ENCODE measurements at places on chromosomes 3 and 15.

GRCh38 chr15:45362419-45362818, 15.9 kb downstream of the GATM start:
- DNase-seq = no peak

DNA sequence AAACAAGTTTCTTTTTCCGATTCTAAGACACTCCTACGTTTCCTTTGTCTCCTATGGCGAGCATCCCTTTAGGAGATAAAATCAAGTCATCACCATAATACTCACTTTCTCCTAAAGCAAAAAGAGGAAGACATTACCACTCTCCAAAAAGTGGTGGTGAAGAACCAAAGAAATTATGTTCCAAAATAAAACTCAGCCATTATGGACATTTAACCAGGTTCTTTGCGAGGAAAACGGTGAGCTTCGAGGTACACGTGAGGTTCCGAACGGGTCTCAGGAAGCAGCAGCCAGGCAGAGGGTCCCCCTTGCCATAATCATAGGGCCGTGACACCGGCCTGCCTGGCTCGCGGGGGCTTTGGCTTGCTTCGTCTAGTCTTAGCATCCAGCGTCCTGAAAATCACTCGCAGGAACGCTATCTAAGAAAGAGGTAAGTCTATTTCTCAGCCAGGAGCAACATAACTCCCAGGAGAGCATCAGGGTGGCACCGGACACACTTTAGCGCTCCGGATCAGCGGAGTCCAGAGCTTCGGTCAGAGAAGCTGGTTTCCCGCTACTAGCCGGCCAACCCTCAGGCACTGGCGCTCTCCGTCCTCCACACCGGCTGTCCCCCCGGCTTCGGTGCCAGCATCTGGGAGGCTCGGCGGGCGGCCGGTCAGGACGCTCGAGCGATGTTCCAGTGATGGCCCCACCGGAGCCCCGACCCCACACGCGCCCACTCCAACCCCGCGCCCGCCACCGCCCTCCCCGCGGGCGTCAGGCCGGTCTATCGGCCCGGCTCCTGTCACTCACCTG, 581 bp downstream of the IP6K1 start:
- peak; percentile 64 for DNase-seq

- DNase-seq = no peak
Measured at GRCh38 chr3:2889736-2890135, 220.4 kb downstream of the IL5RA start.

- DNase-seq = no peak
Measured at GRCh38 chr15:67587331-67587730, 44.8 kb downstream of the MAP2K5 start.

- peak; percentile 85 for DNase-seq
Measured at GRCh38 chr3:11290743-11291680, 18.8 kb downstream of the ATG7 start.

DNA sequence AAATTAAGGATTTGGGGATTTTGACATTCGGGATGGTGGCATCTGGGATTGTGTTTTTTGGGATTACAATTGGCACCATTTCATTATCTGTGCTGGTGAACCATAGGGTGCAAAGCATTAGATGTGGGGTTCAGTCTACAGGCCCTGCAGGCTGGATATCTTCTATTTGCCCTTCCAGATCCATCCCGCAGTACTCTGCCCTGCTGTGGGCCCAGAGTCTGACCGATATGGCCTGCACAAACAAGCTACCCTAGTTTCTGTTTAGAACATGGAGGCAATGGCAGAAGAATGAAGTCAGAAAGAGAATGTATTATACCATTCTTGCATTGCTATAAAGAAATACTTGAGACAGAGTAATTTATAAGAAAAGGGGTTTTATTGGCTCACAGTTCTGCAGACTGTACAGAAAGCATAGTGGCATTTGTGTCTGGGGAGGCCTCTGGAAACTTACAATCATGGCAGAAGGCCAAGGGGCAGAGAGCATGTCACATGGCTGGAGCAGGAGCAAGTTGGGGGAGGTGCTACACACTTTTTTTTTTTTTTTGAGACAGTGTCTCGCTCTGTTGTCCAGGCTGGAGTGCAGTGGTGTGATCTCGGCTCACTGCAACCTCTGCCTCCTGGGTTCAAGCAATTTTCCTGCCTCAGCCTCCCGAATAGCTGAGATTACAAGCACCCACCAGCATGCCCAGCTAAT, 93.7 kb downstream of the NCEH1 start:
- DNase-seq = no peak

GRCh38 chr3:46068501-46068900, 41.2 kb upstream of the XCR1 start:
- DNase-seq = no peak

GRCh38 chr15:61046291-61046690, 182.8 kb downstream of the RORA start:
- DNase-seq = no peak

- DNase-seq = no peak
Measured at GRCh38 chr3:10093678-10094077, 14.4 kb downstream of the FANCD2OS start.

DNA sequence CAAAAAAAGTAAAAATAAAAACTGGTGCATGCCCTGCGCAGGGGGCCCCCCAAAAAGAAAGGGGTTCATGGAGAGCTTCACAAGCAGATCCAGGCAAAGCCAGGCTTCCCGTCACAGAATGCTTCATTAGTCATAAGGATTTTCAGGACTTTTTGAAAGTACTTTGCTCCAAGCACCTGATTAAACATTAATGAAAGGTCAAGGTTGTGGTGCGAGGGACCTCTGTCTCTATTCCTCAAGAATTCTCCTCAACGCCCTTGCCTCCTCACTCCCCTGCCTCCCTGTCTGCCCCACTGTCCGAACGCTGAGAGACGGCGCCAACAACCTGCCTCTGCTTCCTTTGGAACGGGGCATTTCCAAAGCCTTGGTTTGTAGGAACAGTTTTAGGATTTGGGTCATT, 240.1 kb upstream of the IGF1R start:
- no peak for DNase-seq

DNA sequence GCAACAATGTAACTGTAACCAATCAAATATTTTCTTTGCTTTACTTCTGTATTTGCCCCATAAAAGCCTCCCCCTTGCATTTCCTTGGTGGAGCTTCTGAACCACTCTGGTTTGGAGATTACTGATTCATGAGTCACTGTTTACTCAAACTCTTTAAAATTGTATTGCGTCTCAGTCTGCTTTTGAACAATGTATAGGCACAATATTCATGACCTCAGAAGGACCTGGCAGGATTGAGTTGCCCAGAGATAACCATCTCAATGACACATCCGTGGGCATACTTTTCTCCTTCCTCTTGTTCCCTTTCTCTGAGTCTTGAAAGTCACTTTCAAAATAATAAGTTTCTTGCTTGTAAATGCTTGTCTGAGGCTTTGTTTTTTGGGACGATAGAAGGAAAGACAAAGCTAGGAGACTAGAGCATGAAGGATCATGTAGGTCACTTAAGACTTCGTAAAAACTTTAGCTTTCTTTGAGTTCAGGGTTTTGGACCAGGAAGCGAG, 57.1 kb upstream of the POU1F1 start:
- peak; percentile 98 for DNase-seq

DNA sequence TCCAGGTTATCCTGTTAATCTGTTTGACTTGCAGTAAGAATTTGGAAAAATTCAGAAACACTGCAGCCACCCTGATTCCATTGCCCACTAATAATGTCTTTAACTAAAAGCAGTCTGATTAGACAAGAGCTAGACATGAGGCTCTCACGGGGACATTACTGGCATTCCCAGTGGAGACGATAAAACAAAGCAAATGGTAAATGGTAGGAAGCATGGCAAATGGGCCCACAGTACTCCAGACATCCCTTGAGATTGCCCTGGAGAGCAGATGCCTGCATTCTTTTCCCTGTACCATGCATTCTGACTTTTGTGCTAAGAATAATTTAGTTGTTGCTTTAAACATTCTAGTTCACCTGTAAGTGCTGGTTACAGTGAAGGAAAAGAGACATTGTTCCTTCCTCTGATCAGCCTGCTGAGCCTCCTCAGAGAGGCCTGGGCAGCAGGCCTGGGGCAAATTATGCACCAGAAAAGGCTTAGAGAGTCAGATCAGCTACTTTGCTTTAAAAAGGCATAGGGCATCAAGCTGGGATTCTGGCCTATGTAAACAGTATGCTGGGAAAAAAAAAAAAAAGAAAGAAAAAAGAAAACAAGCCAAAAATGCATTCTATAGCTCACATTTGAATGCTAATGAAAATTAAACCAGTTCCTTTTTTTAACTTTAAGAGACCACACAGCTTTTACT, 204.6 kb downstream of the GABRG3 start:
- no peak for DNase-seq

DNA sequence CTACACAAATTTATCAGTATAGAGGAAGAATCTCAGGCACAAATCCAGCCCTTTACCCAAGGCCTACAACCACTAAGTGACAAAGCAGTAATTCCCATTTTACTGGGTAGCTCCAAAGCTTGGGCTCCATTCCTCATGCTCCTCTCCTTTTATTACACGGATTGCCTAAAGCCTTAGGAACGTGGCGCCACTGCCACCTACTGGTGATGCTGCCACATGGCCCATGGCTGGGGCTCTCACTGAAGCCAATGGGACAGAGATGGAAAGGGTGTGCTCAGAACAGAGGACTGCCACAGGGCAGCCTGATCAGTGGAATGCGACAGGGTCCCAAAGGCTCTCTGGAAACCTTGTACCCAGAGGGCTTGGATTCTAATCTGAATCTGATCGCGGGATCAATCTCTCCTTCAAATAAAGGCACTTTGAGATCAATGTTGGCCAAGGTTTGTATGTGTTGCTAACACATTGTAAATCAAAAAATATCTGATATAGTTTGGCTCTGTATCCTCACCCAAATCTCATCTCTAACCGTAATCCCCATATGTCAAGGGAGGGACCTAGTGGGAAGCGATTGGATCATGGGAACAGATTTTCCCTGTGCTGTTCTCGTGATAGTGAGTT, 33.5 kb upstream of the LYZL4 start:
- peak; percentile 77 for DNase-seq

DNA sequence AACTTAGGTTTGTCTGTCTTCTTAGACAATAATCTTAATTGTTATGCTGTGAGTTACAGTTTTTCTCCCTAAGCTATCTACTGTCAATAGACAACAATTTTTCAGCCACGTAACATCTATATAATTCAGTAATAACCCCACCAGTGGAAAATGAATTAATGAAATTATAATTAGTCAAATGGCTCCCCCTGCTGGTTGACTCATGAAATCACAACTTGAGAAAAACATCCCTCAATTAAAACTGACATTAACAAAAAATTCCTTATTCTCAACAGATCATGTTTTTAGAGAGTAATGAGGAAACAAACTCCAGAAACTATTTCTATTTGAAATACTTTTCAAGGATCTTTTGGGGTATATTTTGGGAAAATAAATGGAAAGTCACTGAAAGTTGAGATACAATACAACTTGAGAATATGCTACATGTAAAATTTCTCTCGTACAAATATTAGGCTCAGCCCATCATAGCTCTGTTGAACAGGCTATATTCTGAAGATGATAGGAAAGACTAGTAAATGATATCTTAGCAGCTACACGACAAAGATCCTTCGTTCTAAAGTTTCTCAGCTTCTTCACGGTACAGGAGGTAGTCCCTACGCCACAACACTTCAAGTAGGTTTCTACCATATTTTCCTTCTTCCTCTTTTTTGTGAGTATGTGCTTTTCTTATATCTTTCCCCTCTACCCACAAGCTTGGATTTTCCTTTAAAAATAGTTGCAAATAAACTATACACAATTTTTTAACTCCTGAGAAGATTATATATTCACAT, 20.7 kb downstream of the PPP1R2 start:
- peak; percentile 60 for DNase-seq

GRCh38 chr3:143302638-143303171, 183.1 kb downstream of the CHST2 start:
- DNase-seq = peak; percentile 79

DNA sequence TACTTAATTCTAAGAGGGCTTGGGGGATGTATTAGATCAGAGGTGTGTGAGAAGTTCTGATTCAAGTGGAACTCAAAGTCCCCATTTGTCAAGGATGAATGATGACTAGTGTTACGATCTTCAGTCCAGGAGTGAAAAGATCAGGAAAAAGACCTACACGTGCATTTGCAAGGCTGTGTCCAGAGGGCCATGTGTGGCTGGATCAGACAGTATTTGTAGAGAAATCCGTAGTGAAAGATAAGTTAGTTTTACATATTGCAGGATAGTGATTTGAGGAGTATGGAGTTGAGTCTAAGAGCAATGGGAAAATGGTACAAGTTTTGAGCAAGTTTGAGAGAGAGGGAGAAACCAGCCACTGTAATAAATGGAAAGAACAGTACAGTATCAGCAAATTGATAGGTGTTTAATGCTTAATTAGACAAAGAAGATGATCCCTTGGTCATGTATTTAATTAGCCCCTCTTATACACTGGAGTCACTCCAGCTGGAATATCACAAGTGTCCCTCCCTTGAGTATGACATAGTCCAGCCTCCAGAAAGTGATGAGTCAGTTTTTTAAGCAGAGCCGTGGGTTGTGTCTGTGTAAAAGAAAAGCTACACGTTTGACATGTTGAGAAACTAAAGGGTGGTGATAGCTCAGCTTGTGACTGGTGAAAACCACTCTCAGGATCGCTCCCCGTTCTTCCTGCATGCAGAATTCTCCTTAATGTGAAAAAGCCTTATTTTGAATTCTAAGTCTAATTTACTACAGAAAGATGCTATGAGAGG, 348.8 kb downstream of the ROBO1 start:
- no peak for DNase-seq

DNA sequence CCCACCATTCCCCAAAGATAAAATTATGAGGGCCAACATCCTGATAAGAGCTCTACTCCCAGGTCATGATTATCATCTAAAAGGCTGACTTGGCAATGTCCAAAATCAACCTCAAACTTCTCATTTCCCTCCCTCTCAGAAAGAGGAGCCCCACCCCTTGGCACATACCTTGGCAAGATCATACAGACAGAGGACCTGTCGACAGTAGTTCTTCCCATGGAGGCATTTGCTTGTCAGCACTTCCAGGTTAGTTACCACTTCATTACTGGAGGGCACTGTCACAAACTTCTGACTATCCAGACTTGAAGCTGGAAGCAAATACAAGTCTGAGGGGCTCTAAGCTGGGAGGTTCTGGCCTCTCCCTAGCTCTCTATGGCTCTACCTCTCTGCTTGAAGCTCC, 37.8 kb downstream of the EIF3J start:
- no peak for DNase-seq

GRCh38 chr15:90780916-90781315, 63.8 kb downstream of the BLM start:
- DNase-seq = no peak

DNA sequence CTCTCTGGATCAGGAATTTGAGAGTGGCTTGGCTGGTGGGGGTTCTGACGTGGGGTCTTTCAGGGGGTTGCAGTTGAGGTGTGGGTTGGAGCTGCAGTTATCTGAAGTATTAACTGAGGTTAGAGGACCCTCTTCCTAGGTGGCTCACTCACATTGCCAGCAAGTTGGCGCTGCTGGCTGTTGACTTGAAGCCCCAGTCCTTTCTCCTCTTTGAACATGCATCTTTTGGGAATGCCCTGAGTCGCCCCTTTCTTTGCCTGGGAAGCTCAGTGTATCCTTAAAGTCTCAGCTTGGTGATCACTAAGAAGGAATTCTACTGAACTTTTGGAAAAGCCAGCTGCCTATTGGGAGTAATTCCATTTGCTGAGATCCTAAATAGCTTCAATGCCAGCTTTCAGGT, 13.0 kb upstream of the AMOTL2 start:
- DNase-seq = no peak

Data from ELR (cell line).